ENCODE measurements at places on chromosomes 5 and 9.

DNA sequence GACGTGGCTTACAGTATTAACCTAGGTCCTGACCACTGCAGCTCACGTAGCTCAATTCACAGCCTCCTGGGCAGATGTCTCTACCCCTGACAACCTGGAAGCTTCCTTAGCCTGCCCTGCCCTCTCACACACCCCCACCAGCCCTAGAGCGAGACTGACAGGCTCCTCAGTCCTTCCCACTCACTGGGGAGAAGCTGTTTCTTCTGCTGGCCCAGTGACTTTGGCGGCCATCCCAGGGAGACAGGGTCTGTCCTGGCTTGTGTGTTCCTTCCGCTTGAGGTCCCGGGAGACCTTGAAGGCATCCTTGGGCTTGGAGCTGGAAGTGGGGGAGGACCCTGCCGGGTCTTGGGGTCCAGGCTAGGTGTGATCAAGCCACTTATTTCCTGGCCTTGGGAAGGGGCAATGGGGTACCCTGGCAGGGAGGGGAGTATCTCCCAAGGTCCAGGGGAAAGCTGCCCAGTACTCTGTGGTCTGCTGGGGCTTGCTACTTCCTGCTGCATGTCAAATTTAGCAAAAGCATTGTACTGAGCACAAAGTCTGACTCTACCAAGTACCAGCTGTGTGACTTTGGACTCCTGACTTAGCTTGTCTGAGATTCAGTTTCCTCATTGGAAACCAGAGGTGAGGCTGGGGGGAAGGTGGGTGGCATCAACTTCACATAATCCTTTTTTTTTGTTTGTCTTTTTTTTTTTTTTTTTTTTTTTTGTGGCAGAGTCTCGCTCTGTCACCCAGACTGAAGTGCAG is 1.9 kb downstream of the MIGA2 start:
- DNase-seq: no peak

GRCh38 chr5:82073179-82073578 is 101.4 kb downstream of the ATG10 start:
- DNase-seq: no peak

DNA sequence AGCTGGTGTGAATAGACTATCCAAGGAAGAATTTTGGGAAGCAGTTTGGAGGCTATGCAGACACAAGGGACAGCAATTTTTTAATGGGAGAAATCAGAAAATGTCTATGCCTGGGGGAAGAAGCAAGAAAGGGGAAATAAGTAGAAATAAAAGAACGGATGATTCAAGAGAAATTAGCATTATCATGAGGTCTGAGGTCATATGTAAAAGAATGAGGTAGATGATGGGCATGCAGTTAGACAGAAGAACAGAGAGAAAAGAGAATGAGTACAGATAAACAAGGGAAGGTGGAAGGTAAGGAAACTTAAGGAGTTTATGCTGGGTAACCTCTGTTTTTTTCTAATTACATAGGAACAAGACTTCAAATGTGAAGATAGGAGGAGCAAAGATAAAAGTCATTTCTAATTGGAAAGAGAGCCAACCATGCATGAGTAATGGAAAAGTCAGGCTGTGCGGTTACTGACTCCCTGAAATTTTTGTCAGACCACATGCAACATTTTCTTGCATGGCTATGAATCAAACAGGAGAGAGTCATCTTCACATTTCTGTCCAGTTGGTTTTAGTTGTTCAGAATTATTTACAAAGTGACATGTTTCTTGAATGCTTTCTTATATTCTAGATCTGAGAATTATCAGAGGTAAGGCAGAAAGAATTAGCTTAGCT is 101.0 kb upstream of the PIK3R1 start:
- no peak for DNase-seq

- no peak for DNase-seq
These were observed 98.7 kb downstream of the CCDC192 start for GRCh38 chr5:127801751-127802476.

- no peak for DNase-seq
These were observed 7.9 kb upstream of the ACSL6 start for GRCh38 chr5:132019337-132019736.

DNA sequence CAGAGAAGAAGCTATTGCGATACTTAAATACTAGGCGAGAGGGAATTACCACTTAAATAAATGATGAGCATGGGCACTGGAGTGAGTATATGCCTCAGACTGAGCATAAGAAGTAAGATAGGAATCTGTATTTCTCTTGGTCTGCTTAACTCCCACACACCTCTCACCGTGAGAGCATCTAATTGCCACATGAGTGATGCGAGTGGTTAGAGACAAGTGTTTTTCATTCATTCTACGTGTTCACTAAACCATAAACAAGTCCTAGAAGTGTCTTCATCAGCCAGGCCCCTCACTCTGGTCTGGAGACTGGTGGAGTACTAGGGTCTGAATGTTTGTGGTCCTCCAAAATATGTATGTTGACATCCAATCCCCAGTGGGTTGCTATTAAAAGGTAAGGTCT is 150.2 kb upstream of the SLC12A2 start:
- no peak for DNase-seq

GRCh38 chr9:114138552-114138971 is 16.8 kb upstream of the COL27A1 start:
- DNase-seq: no peak

- DNase-seq: no peak
These were observed 16.9 kb upstream of the CTNNA1 start for GRCh38 chr5:138736293-138736692.

GRCh38 chr5:23419115-23419514 is 88.3 kb upstream of the PRDM9 start:
- DNase-seq: no peak

GRCh38 chr5:54561651-54562050 is 44.1 kb downstream of the SNX18 start:
- no peak for DNase-seq

DNA sequence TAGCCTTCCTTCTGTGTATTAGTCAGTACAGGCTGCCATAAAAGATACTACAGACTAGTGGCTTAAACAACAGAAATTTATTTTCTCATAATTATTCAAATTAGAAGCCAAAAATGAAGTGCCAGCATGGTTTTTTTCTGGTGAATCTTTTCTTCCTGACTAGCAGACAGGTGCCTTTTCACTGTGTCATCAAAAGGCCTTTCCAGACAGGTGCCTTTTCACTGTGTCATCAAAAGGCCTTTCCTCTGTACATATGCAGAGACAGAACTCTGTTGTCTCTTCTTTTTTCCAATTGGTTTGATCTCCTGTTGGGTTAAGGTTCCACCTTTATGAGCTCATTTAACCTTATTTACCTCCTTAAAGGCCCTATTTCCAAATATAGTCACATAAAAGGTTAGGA is 599.9 kb downstream of the ISL1 start:
- no peak for DNase-seq

GRCh38 chr5:124414973-124415372 is 331.5 kb downstream of the ZNF608 start:
- no peak for DNase-seq

DNA sequence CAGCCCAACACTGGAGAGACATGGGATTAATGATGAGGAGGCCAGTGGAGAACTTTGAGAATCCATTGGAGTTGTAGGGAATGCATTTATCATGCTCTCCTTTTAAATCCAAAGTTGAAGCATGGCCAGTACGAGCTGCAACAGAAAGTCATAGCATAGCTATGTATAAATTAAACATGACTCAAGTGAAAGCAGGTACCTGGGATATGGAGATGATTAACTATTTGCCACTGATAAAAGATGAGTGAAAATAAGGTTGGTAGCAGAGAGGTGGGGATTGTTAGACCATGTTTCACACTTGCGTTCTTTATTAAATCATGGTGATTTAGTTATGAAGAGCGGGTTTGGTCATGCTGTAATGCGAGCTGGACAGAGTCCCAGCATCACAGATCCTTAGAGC is 189.6 kb downstream of the ARHGEF28 start:
- no peak for DNase-seq

- no peak for DNase-seq
These were observed 13.8 kb downstream of the CSNK1A1 start for GRCh38 chr5:149537374-149537975.

GRCh38 chr9:83572524-83572923 is 34.3 kb upstream of the FRMD3 start:
- no peak for DNase-seq

- DNase-seq: no peak
These were observed 205.2 kb upstream of the ADCY2 start for GRCh38 chr5:7190712-7191250.

DNA sequence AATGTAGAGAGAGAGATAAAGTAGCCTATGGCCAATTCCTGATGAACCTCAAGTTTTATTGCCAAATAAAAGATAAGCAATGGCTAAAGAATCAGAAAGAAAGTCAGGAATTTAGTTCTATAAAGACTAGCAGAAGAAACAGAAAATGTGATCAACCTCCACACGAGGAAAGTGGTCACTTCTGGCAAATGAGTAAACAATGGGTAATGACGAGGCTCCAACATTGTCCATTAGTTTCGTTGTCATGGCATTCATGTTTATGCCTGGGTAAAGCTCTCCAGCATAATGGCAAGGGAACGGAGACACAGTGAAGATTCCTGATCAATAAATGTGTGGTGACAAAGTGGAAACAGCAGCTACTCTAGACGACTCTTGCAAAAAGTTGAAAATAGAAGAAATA is 341.8 kb upstream of the CTNND2 start:
- no peak for DNase-seq

DNA sequence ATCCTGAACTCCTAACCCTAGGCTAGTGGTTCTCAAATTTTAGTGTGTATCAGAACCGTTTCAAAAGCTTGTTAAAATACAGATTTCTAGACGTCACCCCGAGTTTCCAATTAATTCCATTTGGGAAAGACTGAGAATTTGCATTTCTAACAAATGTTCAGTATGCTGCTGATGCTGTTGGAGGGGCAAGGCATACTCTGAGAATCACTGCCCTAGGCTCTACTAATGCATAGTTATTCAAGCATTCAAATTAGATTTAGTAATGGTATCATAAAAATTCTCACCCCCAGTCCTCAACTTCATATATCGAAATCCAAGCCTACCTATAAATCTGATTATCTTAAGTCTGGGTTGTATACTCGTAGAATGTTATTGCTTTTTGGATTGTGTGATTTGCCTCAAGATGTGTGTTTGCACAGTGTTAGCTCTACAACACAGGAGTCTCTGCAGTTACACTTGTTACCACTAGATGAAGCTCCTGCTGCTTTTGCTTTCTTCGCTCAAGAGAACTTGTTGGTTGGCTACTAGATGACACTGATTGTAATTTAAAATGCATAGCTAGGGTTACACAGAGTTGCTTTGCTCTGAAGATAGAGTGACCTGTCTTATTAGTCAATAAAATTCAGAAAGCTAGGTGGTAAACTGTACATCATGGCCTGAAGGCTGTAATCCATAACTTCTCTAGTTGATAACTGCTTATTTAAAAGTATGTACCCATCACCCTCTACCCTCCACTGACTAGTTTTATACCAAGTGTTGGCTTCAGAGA is 7.5 kb upstream of the ERAP2 start:
- no peak for DNase-seq

- DNase-seq: no peak
These were observed 286.1 kb upstream of the ACTBL2 start for GRCh38 chr5:57768745-57769144.

GRCh38 chr9:8888591-8888990 is 1089.0 kb upstream of the DMAC1 start:
- no peak for DNase-seq

GRCh38 chr9:1173211-1173610 is 123.1 kb downstream of the DMRT2 start:
- no peak for DNase-seq

Measured in stimulated activated CD8-positive, alpha-beta memory T cell treated with anti-CD3 and anti-CD28 coated beads, Interleukin-4, amount 100 ng/mL, for 4 hours (primary cell).